Vagina (tissue), 2 donors: ENCODE measurements at places on chromosomes 4 and X.

DNA sequence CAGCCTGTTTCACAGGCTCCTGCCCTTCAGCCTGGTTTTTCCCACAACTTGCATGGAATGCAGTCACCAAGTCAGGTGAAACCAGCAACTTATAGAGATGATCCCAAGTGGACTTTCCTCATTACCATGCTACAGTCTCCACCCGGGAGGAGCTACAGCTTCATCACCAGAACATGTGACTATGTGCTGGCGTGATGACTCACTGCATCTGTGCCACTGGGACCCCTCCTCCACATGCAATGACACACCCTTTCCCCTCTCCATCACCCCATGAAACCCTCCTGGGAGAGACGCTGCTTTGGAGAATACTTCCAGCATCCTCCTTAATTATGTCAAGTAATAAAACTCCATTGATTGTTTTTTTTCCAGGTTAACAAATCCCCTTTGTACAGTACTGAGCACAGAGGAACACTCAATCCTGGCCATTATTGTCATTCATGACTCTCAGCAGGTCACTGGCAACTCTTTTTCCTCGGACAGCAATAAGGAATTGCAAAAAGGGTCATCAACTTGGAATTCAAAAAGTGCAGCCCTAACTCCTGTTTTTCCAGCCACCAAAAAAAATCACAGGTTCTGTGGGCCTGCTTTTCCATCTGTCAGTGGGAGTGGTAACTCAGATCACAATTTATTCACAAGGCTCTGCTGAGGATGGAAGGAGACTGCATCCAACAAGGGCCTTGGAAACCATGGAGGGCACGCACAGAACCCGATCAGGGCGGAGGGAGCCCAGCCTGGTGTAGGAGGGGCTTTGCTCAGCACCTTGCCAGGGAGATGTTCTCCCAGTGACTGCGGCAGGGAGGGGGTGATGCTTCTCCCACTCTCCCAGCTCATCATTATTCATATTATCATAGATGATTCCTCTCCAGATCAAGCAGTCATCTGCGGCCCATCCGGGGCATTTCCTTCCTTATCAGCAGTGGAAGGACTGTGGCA is 17.4 kb downstream of the QDPR start:
- H3K4me3 ChIP-seq = no peak overlapping the region
- no peak for DNase-seq
- H3K4me1 ChIP-seq = no peaks in the 10 kb centered on the region
- H3K36me3 ChIP-seq = peaks cover 34% of the 10 kb centered on the region

DNA sequence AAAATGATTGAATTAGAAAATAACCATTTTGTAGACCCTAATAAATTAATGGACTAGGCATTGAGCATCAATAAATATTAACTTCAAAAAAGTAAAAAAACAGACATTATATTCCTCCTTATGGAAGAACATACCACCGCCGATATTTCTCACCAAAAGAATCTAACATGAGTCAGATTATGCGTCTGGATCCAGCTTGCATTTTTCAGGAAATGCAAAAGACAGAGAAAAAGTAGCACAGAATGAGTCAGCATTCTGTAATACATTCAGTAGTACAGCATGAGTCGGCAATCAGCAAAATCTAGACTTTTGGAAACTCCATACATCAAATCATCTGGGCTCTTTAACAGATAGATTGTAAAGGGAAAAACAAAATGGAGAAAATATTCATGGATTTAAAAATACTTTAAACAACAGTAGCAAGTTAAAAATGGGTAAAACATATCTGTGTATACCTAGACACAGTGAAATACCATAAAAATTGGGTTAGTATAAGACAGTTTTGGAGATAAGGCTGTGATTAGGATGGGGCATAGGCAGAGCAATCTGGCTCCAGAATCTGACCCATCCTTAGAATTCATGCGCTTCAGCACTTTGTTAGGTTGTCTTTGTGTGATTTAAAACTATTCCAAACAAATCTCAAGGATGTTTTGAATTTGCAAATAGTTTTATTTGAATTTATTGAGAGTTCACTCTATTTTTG is 633.0 kb upstream of the FAM241A start:
- DNase-seq = no peak
- no peak overlapping the region for H3K27ac ChIP-seq

GRCh38 chr4:1592709-1593417 is 91.2 kb downstream of the FAM53A start:
- no peaks in the 10 kb centered on the region for H3K36me3 ChIP-seq
- H3K4me1 ChIP-seq = no peaks in the 10 kb centered on the region
- no peak for DNase-seq
- H3K27ac ChIP-seq = no peak overlapping the region
- H3K4me3 ChIP-seq = no peak overlapping the region

GRCh38 chrX:45845142-45845541 is 644.5 kb upstream of the DIPK2B start:
- H3K36me3 ChIP-seq = no peaks in the 10 kb centered on the region

DNA sequence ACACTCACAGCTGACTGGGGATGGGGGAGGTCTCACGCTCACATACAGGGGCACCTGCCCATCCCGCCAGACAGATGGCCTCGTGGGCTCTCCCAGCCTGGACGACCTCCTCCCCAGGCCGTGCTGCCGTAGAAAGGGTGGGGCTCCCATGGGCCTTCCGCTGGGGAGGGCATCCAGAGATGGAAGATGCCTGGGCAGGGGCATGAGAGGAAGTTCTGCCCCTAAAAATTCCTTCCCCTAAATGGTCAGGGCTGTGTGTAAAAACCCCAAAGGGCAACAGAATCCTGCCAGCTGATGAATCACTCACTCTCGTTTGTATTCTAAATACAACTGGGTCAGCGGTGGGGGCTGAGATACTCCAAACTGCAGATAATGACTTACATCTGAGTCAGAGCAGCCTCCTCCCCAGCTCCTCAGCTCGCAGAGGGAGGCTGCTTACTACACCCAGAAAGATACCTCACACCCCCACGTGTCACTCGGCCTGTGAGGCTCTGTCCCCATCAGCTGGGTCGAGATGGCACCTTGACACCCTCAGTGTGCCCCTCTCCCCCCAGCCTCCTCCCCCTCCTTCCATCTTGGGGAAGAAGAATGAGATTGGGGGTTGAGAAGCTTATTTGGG is 10.1 kb downstream of the WDR1 start:
- H3K4me1 ChIP-seq = peaks cover 100% of the 10 kb centered on the region
- H3K27me3 ChIP-seq = no peaks in the 10 kb centered on the region
- H3K27ac ChIP-seq = peak overlapping the region; percentile 89
- peak; percentile 96 for DNase-seq
- H3K4me3 ChIP-seq = peak overlapping the region; percentile 38

GRCh38 chr4:28402751-28403150 is 1542.1 kb downstream of the STIM2 start:
- no peak overlapping the region for H3K4me3 ChIP-seq
- no peak for DNase-seq
- no peaks in the 10 kb centered on the region for H3K27me3 ChIP-seq

DNA sequence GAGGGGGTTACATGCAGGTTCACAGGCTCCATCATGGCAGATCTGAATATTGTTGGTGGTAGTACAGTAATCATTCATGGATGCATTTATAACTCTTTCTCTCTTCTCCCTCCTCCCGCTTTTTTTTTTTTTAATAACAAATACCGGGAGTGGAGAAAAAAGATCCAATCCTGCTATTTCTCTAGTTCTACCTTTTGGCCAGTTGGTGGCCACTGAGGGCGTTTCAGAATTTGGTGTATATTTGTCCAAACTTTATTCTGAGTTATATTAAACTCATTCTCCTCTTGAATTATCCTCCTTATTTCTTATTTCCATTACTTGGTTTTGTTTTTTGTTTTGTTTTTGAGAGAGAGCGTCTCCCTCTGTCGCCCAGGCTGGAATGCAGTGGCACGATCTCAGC is 74.8 kb downstream of the HMGB2 start:
- H3K4me3 ChIP-seq = no peak overlapping the region
- H3K27me3 ChIP-seq = no peaks in the 10 kb centered on the region
- DNase-seq = no peak
- H3K4me1 ChIP-seq = peaks cover 1% of the 10 kb centered on the region
- no peaks in the 10 kb centered on the region for H3K36me3 ChIP-seq
- H3K27ac ChIP-seq = no peak overlapping the region

- no peak within 1 kb of the TSS for H3K27ac ChIP-seq
- H3K4me1 ChIP-seq = no peaks in the 10 kb centered on the region
- DNase-seq = no peak
- no peaks in the 10 kb centered on the region for H3K36me3 ChIP-seq
These were observed at the start of gene ADGRG2 for GRCh38 chrX:19121898-19122640. ADGRG2 (minus strand) TSS chrX:19122468; CDS start chrX:19068834, 53,634 bp downstream.

GRCh38 chr4:69321153-69321729 is 41.0 kb downstream of the UGT2B28 start:
- no peak for DNase-seq
- no peaks in the 10 kb centered on the region for H3K36me3 ChIP-seq
- H3K4me1 ChIP-seq = no peaks in the 10 kb centered on the region
- H3K27ac ChIP-seq = no peak overlapping the region
- no peak overlapping the region for H3K4me3 ChIP-seq

- H3K4me3 ChIP-seq = no peak overlapping the region
- H3K27me3 ChIP-seq = no peaks in the 10 kb centered on the region
- peaks cover 19% of the 10 kb centered on the region for H3K4me1 ChIP-seq
- H3K27ac ChIP-seq = no peak overlapping the region
- no peaks in the 10 kb centered on the region for H3K36me3 ChIP-seq
- no peak for DNase-seq
These were observed 144.1 kb downstream of the MGST2 start for GRCh38 chr4:139809757-139810140.

DNA sequence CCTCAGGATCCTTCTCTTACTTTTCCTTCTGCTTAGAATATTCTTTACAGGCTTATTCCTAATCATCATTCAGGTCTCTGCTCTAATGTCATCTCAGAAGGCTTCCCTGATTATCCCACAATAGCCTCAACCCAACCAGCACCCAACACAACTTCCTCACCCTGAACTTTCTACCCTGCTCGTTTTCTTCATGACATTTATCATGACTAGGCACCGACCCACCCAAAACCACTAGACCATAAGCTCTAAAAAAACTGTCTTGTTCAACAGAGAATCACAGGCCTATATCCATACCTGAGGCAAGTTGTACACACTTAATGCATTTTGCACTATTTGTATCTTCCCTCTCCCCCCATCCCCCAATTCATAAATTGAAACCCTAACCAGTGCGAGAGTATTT is 95.3 kb downstream of the SH3RF1 start:
- no peak overlapping the region for H3K27ac ChIP-seq
- DNase-seq = no peak
- no peaks in the 10 kb centered on the region for H3K27me3 ChIP-seq
- H3K36me3 ChIP-seq = no peaks in the 10 kb centered on the region
- no peak overlapping the region for H3K4me3 ChIP-seq

GRCh38 chr4:106690487-106690886 is 321.9 kb upstream of the GIMD1 start:
- no peak overlapping the region for H3K4me3 ChIP-seq
- no peaks in the 10 kb centered on the region for H3K4me1 ChIP-seq
- no peak for DNase-seq
- H3K27ac ChIP-seq = no peak overlapping the region

GRCh38 chrX:30887721-30888120 is 1.3 kb downstream of the TAB3 start:
- H3K27me3 ChIP-seq = no peaks in the 10 kb centered on the region
- peak overlapping the region; percentile 59 for H3K4me3 ChIP-seq
- H3K36me3 ChIP-seq = no peaks in the 10 kb centered on the region
- peaks cover 10% of the 10 kb centered on the region for H3K4me1 ChIP-seq
- H3K27ac ChIP-seq = no peak overlapping the region
- DNase-seq = no peak

DNA sequence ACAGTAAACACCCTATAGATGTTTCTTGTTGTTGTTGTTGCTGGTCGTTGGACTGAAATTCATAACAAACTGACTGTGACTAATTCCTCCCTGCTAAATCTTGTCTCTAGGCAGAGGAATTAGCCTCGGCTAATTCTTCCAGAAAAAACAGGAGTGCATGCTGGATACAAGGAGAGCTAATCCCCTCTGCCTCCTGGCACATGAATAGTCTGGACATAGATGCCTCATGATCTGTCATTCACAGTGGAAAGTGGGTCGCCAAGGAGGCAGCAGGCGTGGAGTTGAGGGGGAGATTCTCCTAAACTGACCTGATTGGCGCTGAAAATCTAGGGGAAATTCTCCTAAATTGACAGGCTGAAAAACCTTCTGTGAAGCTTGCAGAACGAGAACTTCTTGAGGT is 220.1 kb downstream of the DCTD start:
- no peak overlapping the region for H3K4me3 ChIP-seq
- no peak for DNase-seq
- no peaks in the 10 kb centered on the region for H3K4me1 ChIP-seq
- peak overlapping the region; percentile 33 for H3K27ac ChIP-seq
- H3K36me3 ChIP-seq = no peaks in the 10 kb centered on the region
- H3K27me3 ChIP-seq = no peaks in the 10 kb centered on the region

DNA sequence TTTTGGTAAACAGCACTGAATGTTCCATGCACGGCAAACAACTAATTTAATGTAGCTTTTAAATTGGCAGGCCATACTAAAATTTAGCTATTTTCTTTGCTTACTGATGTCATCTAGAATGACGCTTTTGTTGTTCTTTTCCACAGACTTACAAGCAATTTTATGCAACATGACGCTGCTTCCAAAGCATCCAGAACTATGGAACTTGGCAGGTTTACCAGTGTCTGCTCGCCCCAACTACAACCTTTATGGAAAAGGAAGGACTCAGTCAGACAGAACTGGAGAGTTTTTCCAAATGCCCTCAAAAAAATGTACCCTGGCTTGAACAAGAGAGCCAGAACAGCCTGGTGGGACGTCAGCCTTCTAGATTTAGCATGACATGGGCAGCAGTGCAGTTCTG is 58.7 kb downstream of the ANOS1 start:
- DNase-seq = peak; percentile 27
- no peaks in the 10 kb centered on the region for H3K36me3 ChIP-seq
- H3K27ac ChIP-seq = no peak overlapping the region

GRCh38 chr4:151604238-151604637 is 156.6 kb downstream of the GATB start:
- no peaks in the 10 kb centered on the region for H3K36me3 ChIP-seq
- DNase-seq = no peak
- H3K4me1 ChIP-seq = no peaks in the 10 kb centered on the region
- no peak overlapping the region for H3K27ac ChIP-seq
- no peaks in the 10 kb centered on the region for H3K27me3 ChIP-seq

- H3K4me3 ChIP-seq = no peak overlapping the region
- no peak overlapping the region for H3K27ac ChIP-seq
- no peaks in the 10 kb centered on the region for H3K36me3 ChIP-seq
- H3K27me3 ChIP-seq = no peaks in the 10 kb centered on the region
- DNase-seq = no peak
- H3K4me1 ChIP-seq = no peaks in the 10 kb centered on the region
These were observed 99.0 kb downstream of the HMX1 start for GRCh38 chr4:8772499-8773123.

DNA sequence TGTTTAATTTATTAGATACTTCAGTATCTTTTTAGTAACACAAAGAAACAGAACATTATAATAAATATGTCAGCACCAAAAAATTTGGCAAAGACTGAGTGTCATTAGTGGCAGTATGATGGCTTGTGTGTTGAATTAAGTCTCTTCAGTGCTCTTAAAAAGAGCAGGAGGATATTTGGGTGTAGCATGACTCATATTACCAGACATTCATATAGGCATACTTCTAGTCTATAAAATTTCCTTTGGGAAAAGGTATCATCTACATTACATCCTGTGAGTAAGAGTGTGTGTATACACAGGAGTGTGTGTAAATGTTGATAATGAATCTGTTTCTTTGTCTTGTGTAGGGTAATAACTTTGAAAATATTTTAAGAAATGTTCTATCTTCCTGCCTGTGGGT is 135.7 kb downstream of the CNKSR2 start:
- no peaks in the 10 kb centered on the region for H3K36me3 ChIP-seq
- no peak overlapping the region for H3K27ac ChIP-seq
- no peaks in the 10 kb centered on the region for H3K4me1 ChIP-seq
- no peak for DNase-seq

GRCh38 chrX:115560978-115561604 is at the start of gene PLS3:
PLS3 (plus strand) TSS chrX:115561174; CDS start chrX:115610251, 49,077 bp downstream.
- H3K27ac ChIP-seq = peak within 1 kb of the TSS; percentile 84
- no peak for DNase-seq
- H3K36me3 ChIP-seq = no peaks in the 10 kb centered on the region
- peaks cover 7% of the 10 kb centered on the region for H3K27me3 ChIP-seq
- H3K4me1 ChIP-seq = no peaks in the 10 kb centered on the region
